ENCODE measurements at places on chromosomes 11 and 22.

DNA sequence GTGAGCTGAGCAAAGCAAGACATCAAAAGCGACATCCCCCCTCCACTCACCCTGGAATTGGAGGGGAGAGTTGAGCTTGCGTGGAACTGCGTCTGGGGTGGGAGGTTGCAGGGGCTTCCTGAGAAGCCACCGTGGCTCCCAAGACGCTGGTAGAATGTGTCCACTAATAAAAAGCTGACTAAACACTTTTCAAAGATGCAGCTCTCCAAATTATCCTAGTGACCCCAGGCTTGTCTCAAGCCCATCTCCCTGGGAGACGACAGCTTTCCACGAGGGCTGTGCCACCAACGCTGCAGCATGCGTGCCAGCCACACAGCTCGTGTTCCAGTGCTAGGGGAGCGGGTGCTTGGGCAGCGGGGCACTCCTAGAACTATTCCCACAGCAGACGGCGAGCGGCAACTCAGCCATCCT is 6.3 kb upstream of the GAL start:
- no peak for DNase-seq

DNA sequence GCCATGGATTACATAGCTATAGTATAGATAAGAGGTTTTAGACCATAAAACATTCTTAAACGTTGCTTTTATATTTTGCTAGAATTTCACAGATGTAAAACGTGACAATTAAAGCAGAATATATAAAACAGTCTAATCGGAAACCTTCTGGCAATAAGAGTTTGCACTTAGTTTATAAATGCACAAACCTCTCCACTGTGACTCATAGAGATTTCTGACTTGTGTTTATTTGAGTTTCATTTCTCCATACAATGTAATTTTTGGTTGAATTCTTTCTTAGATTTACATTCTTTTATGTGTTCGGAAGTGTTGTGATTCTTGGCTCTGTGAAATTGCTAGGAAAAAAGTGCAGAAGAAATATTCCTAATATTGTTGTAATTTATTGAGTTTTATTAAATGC is 288.7 kb upstream of the CTSC start:
- DNase-seq, result no peak

DNA sequence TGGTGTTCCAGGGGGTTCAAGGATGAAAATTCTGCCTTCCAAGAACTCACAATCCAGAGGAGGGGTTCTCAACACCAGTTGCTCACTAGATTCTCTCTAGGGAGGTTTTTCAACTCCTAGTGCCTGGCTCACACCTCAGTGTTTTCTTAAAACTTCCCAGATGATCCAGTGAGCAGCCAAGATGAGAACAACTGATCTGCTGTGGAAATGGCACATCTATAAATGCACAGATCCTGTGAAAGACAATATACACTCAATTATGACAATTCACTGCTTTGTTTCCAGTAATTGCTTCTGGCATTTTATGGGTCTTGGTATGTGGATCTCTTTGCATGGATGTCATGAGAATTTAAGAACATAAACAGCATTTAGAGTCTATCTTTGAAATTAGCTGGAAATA is 45.2 kb upstream of the PRSS23 start:
- no peak for DNase-seq

- no peak for DNase-seq
Measured at GRCh38 chr11:10380921-10381320, 74.1 kb upstream of the AMPD3 start.

- no peak for DNase-seq
Measured at GRCh38 chr11:31301549-31302510, 67.7 kb downstream of the DCDC1 start.

GRCh38 chr11:130749216-130749615 is 167.1 kb downstream of the SNX19 start:
- DNase-seq, result no peak

GRCh38 chr22:40651057-40651456 is 14.5 kb upstream of the MRTFA start:
- DNase-seq, result no peak

- DNase-seq, result no peak
Measured at GRCh38 chr11:134413043-134413825, 1.2 kb upstream of the B3GAT1 start.

DNA sequence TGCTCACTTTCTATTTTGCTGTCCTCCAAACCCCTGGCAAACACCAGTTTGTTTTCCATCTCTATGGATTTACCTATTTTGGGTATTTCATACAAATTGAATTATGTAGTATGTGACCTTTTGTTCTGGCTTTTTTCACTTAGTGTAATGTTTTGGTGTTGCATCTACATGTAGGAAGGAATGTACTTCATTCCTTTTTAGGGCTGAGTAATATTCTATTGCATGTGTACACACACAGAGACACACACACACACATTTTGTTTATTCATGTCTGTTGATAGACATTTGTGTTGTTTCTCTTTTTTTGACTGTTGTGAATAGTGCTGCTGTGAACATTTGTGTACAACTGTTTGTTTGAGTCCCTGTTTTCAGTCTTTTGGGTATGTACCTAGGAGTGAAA is 90.4 kb downstream of the UVRAG start:
- DNase-seq, result no peak

DNA sequence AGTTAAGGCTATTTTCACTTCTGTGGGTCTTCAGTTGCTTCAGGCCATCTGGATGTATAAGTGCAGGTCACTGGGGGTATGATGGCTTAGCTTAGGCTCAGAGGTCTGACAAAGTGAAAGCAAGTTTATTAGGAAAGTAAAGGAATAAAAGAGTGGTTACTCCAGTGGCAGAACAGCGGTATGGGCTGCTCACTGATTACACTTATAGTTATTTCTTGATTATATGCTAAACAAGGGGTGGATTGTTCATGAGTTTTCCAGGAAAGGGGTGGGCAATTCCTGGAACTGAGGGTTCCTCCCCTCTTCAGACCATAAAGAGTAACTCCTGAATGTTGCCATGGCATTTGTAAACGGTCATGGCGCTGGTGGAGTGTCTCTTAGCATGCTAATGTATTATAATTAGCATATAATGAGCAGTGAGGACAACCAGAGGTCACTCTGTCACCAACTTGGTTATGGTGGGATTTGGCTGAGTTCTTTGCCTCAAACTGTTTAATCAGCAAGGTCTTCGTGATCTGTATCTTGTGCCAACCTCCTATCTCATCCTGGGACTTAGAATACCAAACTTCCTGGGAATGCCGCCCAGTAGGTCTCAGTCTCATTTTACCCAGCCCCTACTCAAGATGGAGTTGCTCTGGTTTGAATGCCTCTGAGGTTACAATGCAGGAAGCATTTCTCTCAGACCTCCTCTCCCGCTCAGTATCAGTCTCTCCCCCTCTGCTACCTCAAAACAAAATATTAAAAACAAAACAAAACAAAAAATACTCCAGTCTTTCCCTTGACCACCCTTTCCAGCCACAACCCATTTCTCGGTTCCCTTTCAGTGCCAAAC is 106.6 kb upstream of the SLC22A12 start:
- DNase-seq, result no peak

- peak; percentile 68 for DNase-seq
Measured at GRCh38 chr11:72244060-72244360, at the start of gene PHOX2A. PHOX2A (minus strand) TSS chr11:72244176; CDS start chr11:72244004, 172 bp downstream.

DNA sequence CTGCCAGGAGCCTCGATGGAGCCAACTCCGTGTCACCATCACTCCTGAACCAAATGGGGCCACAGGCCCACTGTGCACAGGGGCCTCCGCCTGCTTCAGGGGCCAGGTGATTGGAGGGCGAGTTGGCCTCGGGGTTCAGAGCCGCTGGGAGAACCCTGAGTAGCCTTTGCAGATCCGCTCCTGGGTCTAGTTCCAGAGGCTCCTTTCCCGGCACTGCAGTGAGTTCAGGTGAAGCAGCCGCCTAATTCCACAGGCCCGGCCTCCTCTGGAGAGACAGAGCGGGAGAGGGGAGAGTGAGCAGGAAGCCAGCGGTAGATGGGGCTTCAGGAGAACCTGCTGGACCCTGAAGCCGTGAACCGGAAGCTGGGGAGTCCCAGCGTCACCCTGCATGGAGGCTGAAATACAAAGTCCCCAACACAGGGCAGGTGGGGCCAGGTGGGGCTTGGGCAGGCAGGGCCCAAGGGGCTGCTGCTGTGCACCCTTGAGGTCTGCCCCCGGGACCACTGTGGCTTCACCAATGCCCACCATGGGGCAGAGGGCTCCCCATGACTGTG is 22.5 kb downstream of the DRD4 start:
- no peak for DNase-seq

GRCh38 chr22:31496735-31497146 is 405 bp downstream of the SFI1 start:
- no peak for DNase-seq

DNA sequence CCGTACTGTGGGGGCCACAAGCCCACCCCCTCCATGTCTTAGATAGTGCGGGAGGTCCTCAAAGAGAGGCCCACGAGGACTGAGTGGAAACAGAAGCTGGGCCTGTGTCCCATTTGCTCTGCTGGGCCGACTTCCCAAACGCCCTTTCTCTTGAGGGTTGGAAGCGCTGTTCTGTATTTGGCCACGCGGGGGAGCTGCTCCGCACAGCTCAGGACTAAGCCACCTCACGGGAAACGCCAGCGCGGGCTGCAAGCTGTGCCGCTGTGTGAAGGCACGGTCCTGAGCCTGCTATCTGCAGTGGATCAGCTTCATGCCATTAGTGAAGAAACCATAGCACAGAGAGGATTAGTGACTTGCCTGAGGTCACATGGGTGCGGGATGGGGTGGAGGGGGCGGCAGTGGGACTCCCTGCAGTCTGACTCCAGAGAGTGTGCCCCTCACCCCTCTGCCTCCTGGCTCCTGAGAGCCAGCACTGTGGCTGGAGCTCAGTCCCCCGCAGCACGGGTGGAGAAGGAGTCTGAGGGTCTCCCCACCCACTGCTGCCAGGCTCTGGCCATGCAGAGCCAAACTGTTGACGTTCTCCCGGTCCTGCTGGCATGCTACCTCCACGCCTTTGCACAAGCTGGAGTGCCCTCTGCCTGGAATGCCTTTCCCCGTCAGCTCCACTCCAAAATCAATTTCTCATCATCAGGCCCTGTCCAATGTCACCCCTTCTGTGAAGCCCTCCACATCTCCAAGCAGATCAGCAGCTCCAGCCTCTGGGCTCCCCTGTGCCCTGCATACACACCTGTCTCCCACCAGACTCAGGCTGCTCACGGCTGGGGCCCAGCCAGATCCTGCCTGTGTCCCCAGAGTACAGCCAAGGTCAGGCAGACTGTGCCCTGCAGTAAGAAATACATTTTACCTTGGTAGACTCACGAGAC is 51.5 kb upstream of the LRRC32 start:
- peak; percentile 88 for DNase-seq

DNA sequence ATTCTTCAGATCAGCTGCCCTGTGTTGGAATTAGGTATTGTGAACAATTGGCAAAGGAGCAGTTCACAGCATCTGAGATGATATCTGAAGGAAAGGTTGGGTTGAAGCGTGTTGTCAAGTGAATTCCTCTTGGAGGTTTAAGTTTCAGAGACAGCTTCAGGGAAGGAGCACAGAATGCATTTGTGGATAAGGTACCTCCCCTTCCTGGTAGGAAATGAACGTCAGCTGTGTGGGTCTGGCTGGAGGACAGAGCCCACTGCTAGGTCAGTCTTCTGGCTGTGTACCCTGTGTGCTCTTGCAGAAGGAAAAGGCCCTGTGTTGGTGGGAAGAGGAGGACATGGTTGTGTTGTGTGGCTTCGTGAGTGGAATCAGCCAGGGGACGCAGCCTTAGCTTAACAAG is 88.1 kb upstream of the GAL start:
- DNase-seq, result no peak

- no peak for DNase-seq
Measured at GRCh38 chr22:45638197-45638596, 33.4 kb upstream of the ATXN10 start.

DNA sequence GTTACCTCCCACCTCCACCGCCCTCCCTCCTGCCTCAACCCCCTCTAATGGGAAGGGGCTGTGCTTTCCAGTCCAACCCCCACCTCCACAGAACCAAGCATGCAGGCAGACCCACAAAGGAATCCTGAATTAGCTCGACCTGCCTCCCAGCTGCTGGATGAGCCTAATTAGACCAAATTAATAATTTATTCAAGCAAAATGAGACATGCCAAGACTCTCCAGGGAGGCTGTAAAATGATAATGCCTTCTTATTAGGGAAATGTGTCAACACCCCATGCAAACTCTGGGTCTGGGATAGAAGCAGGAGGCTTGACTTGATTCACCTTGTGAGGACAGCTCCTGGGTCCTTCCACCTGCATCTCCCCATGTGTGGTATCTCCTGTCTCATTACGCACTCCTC is 59.4 kb upstream of the HMGXB4 start:
- no peak for DNase-seq

DNA sequence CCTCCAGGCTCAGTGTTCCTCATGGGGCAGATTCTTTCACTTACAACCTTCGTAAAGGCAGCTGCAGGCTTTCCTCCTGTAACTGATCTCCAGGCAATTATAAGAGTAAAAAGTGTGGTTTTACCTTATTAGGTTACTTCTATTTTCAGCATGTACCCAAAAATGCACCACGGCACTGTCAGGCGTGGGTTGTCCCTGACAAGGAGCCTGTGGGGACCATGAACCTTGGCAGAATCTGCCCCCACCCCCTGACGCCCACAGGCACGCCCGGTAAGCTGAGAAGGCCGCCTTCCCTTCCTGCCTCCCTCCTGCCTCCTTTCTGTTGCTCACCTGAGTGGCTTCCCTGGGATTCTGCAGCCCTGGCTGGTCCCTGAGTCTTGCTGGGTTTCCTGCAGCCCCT is 1383.3 kb downstream of the TBC1D22A start:
- DNase-seq, result no peak

DNA sequence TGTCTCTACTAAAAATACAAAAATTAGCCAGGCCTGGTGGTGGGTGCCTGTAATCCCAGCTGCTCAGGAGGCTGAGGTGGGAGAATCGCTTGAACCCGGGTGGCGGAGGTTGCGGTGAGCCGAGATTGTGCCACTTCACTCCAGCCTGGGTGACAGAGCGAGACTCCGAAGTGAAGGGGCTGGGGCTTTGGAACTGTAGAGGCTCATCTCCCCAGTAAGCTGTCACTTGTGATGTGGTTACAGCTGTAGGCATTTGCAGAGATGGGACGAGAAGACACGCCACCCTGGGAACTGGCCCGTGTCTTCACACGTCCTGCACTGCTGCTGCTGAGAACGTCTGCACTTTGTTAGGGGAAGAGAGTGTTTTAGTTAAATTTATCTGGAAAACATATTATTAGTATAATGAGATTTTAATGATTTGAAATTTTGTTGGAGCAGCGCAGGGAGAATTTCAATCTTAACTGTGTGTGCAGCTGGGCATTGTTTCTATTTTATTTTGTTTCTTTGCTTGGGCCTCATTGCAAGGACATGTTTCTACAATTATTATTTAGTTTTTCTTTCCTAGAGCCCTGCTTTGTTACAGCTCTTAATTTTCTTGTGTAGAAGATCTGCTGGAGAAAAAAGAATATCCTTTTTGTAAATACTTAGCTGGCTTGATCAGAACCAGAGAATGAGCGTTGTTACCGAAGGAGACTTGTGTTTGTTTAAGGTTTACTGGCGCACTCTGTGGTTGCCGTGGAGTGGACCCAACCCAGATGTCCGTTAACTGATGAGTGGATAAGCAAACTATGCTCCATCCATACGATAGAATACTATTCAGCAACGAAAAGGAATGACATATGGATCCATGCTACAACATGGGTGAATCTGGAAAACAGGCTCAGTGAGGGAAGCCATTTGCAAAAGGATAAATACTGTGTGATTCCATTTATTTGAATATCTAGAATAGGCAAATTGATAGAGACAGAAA is 18.4 kb downstream of the PARVB start:
- no peak for DNase-seq

- no peak for DNase-seq
Measured at GRCh38 chr11:69957849-69958248, 120.3 kb upstream of the ANO1 start.

- no peak for DNase-seq
Measured at GRCh38 chr11:68838572-68838964, 3.1 kb downstream of the CPT1A start.

Data from WTC11 (cell line).